NCI-H226 (cell line): ENCODE measurements at places on chromosomes 3 and 15.

DNA sequence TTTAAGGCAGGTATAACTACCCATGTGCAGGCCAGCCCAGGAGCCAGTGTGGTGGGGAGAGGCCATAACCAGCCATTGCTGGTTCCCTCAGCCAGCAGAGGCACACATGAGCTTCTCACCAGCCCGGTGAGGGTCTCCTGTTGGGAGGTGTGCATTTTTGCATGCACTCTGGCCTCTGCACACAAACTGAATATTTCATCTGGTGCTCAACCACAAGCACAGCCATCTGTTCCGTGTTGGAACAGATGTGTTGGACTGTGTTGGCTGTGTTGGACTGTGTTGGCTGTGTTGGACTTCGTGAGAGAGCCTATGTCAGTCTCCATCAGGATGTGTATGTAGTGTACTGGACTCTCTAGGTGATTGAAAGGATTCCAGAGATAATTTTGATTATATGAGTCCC lies 67.2 kb downstream of the RPL39L start:
- no peak for DNase-seq

- DNase-seq = no peak
These were observed 584.9 kb downstream of the AGBL1 start for GRCh38 chr15:86664581-86664980.

- no peak for DNase-seq
These were observed 9.2 kb upstream of the EHD4 start for GRCh38 chr15:41981371-41982132.

GRCh38 chr3:124621498-124621897 lies 108.8 kb upstream of the UMPS start:
- DNase-seq = no peak

- no peak for DNase-seq
These were observed 2.2 kb upstream of the CELSR3 start for GRCh38 chr3:48664929-48665328.

DNA sequence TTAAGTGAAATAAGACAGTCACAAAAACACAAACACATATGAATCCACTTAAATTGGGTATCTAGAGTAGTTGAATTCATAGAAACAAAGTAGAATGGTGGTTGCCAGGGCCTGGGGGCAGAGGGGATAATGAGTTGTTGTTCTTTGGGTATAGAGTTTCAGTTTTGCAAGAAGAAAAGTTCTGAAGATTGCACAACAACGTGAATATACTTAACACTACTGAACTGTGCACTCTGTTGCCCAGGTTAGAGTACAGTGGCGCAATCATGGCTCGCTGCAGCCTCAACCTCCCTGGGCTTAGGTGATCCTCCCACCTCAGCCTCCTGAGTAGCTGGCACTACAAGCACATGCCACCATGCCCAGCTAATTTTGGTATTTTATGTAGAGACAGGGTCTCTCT lies 14.9 kb downstream of the GRAMD2A start:
- no peak for DNase-seq

DNA sequence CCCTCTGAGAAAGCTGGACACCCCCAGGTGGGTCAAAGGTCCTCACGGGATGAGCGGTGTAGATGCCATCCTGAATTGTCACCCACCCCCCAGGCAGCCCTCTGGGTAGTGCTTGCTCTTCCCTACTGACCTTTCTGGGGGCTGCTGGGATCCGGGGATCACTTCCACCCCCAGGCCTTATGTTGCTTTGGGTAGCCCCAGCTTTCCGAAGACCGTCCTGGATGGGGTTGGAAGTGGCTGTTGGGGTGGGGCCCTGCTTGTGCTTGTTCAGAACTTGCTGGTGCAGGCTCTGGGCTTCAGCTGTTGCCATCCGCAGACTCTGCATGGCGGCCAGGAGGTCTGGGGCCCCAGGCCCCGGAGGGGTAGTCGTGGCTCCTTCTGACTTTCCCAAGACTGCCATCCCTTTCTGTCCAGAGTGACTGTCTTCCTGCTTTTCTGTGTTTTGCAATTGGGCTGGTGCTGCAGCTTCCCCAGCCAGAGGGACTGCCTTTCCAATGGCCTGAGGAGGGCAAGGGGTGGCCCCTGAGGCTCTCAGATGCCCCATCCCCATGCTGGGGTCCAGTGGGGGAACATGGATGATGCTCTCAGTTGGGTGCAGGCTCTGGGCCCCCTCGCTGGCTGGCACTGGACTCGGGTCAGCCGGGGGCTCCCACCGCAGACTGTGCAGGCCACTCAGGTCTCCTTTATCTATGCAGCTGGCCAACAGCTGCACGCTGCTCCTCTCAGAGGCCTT lies 6.3 kb downstream of the XIRP1 start:
- no peak for DNase-seq

DNA sequence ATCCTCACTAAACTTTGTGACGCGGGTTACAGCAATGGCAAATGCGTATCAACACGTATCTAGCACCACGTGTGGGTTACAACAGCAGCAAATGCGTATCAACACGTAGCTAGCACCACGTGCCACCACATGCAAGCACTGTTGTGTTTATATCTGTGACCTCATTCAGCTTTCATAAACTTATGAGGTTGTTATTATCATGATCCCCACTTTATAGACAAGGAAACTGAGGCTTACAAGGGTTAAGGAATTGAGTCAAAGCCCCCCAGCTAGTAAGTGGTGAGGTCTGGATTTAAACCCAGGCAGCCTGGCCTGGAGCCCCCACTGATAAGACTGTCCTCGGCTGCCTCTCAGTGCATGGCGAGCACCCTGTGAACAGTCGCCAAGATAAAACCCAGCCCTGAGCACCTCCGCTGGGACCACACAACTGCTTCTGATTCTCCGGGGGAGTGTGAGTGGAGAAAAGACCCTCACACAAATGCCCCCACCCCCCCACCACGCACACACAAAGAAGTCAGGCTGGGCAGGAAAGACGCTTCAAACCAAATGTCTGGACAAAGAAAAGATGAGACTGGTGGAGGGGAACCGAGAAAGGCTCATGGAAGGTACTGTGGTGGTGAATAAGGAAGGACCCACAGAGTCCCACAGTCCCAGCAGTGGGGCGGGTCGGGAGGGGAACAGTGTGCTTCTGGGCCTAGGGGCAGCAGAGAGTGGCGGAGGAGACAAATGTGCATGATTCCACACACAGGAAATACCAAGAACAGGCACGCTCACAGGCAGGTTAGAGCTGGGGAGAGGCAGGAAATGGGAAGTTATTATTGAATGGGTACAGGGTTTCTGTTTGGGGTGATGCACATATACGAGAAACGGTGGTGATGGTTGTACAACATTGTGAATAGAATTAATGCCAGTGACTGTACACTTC lies 173.4 kb downstream of the XXYLT1 start:
- no peak for DNase-seq

- DNase-seq = peak; percentile 13
These were observed 36.7 kb downstream of the VGLL3 start for GRCh38 chr3:86954226-86954625.
